NCI-H510A treated with DMSO at 0.1 percent for 48 hours (cell line): ENCODE measurements at places on chromosomes 6 and 20.
A peak's percentile ranks its signal among the peaks of the same experiment; 100 is the strongest.

- peak; percentile 99 for DNase-seq
Observed at GRCh38 chr6:53811082-53811481, 16.3 kb downstream of the LRRC1 start.

DNA sequence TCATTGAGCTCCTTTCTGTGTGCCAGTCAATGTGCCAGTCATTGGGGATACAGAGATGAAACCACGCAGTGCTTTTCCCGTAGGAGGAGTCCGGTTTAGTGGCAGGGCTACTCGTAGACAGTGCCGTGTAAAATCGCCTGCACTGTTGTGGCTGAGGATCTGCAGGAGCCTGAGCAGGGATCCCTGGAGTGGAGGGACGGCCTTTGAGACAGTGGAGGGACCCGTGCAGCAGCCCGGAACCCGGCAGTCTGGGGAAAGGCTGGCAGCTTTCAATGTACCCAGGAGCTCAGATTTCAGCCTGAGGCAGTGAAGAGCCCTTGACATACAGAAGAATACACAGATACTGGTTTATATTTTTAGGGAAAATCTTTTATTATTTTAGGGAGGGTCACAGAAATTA is 203.3 kb downstream of the ARID1B start:
- peak; percentile 85 for DNase-seq

- no peak for DNase-seq
Observed at GRCh38 chr20:50913690-50914375, 17.4 kb downstream of the ADNP start.

GRCh38 chr6:42742116-42742894 is 3.6 kb downstream of the TBCC start:
- DNase-seq = peak; percentile 91

DNA sequence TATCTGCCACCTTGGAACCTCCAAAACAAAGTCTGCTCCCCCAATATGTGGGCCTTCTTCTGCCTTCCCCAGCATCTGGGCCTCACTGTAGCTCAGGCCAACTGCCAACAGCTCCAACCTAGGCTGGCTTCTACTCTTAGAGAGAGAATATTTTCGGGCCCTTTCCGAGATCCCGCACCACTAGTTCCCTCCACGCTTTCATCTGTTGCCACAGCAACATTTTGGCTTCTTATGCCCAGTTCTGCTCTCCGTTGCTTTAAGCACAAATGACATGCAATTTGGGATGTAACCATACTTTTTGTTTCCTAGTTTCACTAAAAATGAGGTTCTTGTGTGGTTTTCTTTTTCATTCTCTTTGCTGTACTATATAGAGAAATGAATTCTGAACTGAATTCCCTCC is 33.6 kb downstream of the PSMB9 start:
- no peak for DNase-seq

- DNase-seq = no peak
Observed at GRCh38 chr6:16229700-16230099, 8.7 kb upstream of the GMPR start.

DNA sequence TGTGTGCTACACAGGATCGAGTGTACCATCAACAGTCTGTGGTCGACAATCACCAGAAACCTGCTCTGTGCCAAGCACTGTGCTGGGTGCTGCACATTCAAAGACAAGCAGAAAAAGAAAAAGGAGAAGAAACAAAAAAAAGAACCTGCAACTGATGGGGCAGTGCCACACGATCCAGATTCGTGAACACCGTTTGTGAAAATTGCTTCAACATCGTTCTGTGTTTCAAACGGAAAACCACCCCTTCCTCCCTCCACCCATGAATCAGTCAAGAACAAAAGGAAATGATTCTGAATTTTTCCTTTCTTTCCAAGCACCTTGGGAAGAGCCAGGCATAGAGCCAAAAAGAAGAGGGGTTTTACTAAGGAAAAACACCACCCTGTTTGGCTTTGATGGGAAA is 129.2 kb upstream of the ARID1B start:
- no peak for DNase-seq

DNA sequence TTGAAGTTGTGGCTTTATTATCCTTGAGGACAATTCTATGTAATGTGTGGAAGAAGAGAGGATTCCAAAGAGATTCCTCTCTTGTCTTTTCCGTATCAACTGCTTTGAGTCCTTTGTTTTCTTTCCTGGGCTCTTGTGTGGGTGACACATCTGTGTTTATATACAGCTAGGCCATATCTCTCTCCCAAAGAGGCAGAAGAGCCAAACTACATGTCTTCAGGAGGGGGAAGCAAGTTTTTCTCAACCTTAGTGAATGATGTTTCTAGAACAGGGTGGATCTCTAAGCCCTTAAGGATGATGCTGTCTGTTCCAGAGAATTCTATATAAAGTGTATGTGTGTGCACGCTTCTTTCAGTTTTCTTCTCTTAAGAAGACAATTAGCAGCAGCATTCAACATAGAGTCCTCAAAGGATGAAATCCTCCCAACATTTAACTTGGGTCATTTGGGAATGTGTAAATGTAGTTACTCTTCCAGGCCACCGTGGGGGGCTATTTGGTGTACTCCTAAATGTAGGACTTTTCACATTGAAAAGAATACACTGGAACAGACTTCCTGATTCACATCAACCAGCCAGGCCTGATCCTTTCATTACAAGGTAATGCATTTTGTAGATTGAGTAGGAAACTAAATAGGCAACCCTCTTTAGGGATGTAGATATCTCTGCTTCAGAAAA is 92.8 kb upstream of the EEF1E1 start:
- no peak for DNase-seq

GRCh38 chr6:4977468-4977867 is 26.4 kb downstream of the RPP40 start:
- DNase-seq = no peak

GRCh38 chr6:22886650-22887581 is 317.6 kb downstream of the HDGFL1 start:
- no peak for DNase-seq

DNA sequence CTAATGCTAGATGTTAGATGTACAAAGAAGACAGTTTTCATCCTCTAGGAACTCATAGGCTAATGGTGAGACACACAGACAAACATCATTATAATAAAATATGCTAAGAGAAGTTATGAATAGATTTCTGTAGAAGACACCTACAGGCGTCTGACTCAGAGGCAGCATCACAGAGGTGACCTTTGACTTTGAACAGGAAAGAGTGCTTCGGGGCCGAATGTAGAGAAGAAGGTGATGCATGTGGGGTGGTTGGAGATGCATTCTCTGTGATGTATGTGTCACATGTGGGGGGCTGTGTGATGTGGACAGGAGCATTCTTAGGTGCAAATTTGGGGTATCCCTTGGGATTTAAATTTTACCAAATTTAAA is 6.8 kb downstream of the GUCA1A start:
- DNase-seq = no peak

DNA sequence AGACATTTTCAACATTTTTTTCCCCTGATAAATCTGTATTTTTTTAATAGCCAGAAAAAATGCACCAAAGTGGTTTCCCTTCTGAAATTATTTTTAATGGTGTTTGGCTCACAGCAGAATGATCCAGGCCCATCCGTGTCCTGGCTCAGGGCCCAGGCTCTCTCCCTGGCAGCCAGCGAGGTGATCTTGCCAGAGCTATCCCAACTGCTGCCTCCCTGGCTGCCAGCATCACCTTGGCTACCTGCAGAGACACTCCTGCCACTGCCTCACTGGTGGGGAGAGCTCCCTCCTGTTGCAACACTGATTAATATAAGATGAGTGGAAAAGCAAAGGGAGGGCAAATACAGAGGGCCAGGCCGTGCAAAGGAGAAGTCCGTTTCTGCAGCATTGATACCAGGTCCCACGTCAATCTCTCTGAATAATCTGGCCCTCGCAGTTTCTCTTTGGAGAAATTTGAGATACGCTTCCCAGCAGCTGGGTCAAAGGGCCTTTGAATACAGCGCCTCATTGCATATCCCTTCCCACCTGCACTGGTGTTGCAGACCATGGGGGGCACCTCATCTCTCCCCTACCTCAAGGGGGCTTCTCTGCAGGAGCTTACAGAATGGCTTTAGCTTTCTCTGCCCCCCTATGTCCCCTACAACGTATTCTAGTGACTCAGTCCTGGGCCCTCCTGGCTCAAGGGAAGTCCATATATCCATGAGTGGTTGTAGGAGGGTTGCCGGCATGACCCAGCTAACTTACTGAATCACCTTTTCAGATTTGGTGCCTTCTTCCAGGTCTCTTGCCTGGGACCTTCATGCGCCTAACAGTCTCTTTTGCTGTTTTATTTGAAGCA is 12.8 kb upstream of the DSTN start:
- DNase-seq = peak; percentile 91

DNA sequence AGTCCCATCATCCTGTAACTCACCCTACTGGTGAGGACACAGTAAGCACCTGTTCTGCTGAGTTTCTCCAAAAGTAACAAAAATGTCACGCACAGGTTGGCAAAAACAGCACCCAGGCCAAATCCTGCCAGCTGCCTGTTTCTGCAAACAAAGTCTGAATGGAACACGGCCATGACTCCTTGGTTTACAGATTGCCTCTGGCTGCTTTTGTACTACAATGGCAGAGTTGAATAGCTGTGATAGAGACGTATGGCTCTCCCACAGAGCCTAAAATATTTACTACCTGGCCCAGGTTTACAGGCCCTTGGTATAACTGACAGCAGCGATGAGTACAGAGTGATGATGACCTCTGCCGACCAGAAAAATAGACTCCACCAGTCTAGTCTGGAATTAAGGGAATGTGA is 52.6 kb downstream of the CNKSR3 start:
- no peak for DNase-seq

DNA sequence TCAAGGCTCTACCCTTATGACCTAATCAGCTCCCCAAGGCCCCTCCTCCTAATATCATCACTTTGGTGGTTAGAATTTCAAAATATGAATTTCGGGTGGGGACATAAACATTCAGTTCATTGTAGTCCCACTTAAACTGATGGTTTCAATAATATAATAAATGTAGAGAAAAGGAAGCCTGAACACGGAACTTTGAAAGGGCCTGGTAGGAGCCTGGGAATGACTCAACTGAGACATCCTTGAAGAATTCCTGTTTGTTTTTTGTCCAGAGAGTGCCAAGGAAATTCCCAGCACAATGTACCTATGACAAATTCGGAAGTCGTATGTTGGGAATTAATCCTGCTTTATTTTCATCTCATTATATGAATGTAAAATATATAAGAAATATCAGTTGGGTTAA is 457.9 kb downstream of the PLCB1 start:
- no peak for DNase-seq

- no peak for DNase-seq
Observed at GRCh38 chr6:35071347-35071994, 69.7 kb downstream of the TCP11 start.
